Stimulated activated CD8-positive, alpha-beta memory T cell treated with anti-CD3 and anti-CD28 coated beads, Interleukin-4, amount 100 ng/mL, for 1 hour (primary cell): ENCODE measurements at places on chromosomes 5 and 9.

DNA sequence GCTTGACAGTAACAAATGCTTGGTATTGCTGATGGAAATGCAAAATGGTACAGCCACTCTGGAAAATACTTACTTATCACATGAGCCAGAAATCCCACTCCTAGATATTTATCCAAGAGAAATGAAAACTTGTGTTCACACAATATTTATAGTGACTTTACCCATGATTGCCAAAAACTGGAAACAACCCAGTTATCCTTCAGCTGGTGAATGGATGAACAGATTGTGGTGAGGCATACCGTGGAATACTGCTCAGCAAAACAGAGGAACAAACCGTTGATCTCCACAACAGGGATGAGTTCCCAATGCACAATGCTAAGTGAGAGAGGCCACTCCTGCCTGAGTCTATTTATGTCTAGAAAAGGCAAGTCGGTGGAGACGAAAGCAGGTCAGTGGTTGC is 40.5 kb upstream of the LRRC14B start:
- DNase-seq: no peak

DNA sequence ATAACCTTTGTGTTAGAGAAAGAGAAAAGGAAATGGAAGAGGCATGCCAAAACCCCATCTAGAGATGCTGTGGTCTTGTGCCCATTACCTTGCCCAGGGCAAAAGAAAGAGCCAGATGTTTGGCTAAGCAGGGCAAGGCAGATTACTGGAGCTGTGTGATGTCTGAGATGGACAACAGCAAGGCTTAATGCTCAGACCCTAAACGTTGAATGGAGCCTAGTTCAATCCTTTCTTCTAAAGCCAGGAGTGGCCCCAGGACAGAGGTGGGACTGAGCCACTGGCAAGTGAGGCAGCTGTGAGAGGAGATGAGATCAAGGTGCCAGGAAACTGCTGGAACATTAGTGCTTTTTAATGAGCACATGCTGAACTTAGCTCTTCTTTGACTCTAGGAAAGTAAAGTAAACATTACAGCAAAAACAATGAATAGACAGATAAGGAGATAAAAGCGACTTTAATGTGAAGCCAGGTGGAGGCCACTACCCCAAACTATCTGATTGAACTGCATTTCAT is 143.0 kb upstream of the EGFLAM start:
- no peak for DNase-seq

DNA sequence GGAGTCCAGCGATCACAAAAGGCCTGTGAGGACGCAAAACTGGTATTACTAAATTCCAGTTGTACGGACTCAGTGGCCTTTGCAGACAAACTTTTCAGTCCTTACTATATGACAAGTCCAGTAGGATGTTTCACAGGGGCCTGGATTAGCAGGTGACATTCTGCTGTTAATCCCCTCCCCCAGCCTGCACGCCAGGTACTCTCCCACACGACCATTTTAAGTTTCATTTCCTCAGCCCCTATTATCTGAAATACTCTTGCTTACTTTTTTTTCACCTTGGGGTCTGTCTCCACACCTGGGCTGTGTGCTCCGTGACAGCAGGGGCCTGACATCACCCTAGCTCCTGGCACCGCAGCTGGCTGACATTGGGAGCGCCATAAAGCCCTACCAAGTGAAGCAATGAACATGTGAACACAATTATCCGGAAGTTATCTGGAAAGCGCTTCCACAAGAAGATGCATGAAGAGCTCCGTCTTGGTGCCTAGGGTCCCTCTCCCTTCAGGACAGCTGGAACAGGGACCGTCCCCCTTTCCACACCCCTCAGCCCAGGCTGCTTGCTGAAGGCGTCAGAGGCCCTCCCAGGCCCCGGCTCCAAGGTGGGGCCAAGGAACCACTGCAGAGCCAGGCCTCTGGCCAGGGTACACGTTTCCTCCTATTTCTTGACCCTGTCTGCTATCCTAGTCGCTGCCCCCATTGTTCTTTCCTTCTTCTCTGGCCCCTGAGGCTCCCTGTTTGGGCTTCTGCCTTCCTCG is 39.7 kb upstream of the ZNF622 start:
- no peak for DNase-seq

GRCh38 chr9:122807271-122807900 is 7.5 kb downstream of the OR1K1 start:
- DNase-seq: no peak

GRCh38 chr5:138033386-138033808 is 518 bp upstream of the FAM13B start:
- DNase-seq: no peak

GRCh38 chr5:171313481-171314206 is 4.6 kb downstream of the TLX3 start:
- no peak for DNase-seq

GRCh38 chr9:95815133-95815532 is 60.4 kb upstream of the ERCC6L2 start:
- DNase-seq: no peak

DNA sequence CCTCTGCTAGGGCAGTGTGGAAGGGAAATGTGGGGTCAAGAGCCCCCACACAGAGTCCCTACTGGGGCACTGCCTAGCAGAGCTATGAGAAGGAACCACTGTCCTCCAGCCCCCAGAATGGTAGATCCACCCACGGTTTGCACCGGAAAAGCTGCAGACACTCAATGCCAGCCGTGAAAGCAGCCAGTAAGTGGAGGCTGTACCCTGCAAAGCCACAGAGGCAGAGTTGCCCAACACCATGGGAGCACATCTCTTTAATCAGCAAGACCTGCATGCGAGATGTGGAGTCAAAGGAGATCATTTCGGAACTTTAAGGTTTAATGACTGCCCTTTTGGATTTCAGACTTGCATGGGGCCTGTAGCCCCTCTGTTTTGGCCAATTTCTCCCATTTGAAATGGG is 52.2 kb downstream of the GKAP1 start:
- DNase-seq: no peak

DNA sequence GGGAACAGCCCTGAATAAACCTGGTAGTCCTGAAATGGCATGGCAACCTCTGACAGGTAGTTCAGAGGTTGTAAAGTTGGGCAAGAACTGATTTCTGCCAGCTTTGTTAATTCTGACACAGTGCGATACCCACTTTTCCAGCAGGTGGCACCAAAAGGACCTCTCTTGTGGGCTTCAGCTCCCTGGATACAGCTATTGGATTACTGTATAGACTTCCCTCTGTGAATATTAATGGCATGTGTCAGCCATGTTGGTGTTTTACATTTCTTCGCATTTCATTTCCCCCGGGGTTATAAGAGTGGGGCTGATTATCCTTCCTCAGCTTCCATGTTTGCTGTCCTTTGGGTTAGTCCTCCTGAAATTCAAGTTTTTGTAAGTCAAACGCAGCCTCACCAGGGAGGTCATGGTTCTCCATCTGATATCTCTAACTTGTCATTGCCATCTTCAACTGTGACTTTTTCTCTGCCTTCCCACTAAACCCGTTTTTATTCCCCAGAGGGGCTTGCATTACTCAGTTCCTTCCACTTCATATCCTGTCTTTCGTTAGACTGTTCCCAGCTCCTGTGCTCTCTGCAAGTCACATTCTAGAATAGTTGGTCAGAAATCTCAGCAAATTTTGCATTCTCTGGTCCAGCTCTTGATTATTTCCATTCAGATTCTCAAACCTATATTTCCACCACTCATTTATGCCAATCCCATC is 135.6 kb downstream of the LIFR start:
- no peak for DNase-seq

GRCh38 chr9:107905308-107906020 is 415.9 kb upstream of the KLF4 start:
- DNase-seq: no peak

DNA sequence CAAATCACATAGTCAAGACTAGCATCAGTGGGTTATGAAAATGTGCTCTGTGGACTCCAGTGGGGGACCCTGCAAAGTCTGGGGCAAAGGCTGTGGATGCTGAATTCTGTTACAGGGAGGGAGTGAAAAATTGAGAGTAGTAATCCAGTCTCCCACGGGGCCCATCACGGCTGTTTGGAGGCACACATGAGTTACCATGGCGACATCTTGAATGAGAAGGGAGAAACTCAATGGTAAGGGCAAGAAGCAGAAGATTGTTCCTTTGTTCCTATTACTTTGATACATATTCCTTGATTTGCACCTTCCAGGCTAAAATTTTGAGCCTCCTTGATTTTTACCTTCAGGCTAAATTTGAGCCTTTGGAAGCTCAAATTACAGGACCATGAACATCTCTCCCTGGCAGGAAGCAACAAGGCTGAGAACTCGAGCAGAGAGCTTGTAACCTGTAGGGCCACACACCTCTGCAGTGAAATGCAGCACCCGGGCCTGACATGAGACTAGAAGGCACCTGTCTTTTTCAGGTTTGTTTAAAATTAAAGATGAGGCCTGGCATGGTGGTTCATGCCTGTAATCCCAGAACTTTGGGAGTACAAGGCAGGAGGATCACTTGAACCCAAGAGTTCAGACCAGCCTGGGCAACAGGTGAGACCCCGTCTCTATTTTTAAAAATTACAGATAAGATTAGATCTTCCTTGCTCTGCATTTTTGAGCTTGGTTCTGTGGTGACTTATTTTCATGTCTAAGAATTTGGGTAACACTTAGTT is 31.0 kb upstream of the ZFR start:
- DNase-seq: no peak

DNA sequence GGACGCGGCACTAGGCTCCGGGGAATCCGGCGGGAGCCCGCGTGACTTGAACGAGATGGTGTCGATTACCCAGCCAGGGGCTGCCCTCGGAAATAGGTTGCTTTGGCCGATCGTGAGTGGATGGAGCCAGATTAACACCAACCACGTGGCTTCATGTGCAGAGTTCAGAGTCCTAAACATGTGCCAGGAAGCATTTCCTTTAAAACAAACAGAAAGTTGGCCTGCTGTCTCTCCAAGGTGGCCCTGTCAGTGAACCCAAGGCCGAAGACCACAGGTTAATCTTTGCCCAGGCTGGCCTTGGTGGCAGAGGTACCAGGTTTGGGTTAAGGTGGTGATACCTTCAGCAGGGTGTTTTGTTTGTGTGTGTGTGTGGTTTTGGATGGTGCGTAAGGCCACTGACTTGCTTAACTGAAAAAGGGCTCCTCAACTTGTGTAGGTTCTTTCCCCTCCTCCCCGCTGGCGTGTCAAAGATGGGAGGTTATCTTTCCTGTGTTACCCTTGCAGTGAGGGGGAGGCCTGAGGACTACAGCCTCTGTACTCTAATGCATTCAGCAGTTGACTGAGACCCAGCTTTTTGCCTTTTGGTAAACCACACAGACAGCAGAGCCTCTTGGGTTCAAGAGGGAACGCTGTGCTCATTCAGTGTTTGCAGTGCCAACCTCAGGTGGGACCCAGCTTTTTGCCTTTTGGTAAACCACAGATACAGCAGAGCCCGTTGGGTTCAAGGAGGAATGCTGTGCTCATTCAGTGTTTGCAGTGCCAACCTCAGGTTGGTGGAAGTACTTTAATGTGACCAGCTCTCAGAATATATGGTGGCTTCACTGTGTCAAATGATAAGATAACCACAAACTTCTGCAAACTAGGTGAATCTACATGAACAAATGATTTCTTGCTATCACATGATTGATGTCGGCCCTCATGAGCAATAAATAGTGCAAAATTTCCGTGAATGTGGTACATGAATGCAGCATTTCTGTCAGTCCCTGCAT is 1.4 kb downstream of the IQGAP2 start:
- peak; percentile 35 for DNase-seq

GRCh38 chr5:73317523-73317922 is 131.1 kb downstream of the FOXD1 start:
- no peak for DNase-seq

- DNase-seq: no peak
Measured at GRCh38 chr5:172902497-172903472, 56.4 kb upstream of the RPL26L1 start.

GRCh38 chr5:156201788-156202403 is 125.1 kb upstream of the SGCD start:
- DNase-seq: no peak

- DNase-seq: no peak
Measured at GRCh38 chr5:75156585-75156984, 80.1 kb downstream of the ANKRD31 start.

- DNase-seq: no peak
Measured at GRCh38 chr5:55897905-55898304, 46.7 kb downstream of the IL31RA start.

DNA sequence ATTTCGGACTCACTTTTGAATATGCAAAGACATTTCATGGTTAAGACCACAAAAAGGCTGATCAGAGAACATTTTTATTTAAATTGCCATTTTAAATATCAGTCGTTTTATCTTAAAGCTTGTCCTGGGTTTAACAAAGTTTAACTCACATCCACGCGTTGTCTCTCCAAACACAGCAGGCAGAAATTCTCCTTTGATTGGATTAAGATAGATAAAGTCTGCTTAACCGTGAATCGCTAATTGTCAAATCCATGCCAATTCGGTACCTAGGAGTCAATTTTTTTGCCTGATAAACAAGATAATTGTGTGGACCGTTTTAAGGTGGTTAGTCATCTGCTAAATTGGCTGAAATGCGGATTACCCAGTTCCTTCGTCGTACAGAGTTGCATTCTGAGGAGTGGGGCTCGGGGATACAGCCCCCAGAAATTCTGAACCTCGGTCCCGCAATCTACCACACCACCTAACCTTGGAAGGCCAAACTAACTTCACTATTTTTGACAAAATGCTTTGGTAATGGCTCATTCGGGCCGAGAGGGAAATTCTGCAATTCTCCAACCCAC is 665 bp upstream of the BTF3 start:
- DNase-seq: no peak

DNA sequence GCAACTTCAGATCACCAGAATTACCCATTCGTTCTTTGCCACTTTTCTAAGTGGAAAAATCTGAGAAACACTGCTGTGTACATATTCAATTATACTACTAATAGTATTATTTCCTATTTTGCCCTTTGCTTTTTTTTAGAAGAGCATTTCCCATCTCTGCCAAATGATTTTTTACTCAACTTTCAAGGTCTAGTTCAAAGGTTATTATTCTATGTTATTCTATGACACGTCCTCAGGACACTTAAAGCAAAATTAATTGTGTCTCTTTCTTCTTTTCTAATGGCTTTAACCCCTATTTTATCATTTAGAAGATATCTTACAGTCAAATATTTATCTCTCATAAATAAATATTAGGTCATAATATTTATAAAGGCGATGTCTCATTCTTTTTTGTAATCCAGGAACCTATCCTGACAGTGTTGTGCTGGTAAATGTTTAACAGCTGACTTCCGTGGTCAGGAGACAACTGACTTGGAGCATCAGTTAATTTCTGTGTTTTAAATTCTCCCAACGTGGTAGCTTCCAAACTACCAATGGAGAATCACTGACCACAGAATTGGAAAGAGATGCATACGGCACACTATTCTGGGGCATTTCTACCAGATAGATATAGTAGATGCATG is 375.2 kb downstream of the ARRDC3 start:
- DNase-seq: no peak

DNA sequence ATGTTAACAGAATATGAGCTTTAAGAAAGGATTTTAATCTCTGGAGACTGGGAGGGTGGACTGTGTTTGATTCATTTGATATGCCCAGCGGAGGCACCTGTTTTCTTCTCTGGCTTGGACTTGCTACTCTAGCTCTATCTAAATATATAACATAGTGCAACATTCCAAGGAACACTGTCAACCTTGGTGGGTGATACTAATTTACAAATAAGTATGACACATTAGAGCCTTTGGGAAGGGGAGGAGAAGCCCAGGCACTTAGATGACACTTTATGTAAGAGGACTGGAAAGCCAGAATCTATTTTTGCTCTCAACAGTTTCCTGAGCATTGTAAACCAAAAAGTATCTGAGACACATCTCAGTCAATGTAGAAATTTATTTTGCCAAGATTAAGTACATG is 83.4 kb upstream of the SHISAL2B start:
- DNase-seq: no peak
